ENCODE measurements at places on chromosomes 2 and 18.

GRCh38 chr2:62826953-62827675, 121.6 kb downstream of the EHBP1 start:
- no peak for DNase-seq

- no peak for DNase-seq
Observed at GRCh38 chr2:5699963-5700362, 7.8 kb downstream of the SOX11 start.

DNA sequence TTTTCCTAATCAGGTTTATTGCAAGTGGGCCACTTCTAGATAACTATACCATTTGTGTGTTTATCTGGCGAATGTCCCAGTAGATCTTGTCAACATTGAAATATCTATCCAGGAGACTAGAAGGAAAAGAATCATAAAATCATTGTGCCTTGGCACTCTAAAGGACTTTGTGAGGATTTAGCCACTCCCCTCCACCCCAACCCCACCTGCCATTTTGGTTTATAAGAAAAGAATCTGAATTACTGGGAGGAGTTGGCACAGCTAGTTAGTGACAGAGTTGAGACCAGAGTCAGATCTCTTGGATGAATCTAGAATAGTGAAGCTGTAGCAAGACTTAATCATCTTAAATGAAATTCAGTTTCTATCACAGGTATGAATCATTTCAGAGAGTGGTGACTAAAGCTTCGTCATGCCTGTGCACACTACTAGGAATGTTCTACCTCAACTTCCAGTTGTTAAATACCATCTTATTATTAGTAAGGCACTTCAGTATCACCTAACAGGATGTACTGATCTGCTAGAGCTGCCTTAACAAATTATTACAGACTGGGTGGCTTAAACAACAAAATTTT, 212.7 kb upstream of the SLC14A2 start:
- no peak for DNase-seq

DNA sequence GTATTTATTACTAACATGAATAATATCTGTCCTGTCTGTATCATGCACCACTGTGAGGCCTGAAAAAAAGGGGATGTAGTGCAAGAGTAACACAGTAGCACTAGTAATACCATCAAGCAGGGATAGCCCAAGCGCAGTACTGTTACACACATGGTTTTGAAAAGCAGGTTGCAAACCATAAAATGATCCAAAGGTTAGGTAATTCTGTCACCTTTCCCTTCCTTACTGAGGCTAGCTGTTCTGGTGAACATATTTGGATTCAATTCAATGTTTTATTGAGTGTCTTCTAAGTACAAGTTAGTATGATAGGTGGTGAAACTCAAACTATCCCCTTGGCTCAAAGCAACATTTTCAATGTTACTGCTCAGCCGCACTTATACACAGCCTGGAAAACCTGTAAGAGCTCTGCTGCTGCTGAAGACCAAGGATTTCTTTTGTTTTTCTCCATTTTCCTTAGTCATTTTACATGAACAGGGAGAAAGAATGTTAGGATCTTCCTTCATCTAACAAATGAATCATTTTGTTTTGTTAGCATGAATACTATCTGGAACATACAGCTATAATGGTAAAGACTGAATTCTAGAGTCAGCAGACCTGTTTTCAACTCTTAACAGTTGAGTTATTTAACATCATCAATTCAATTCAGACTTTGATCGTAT, 102.5 kb upstream of the ITPRID2 start:
- DNase-seq: no peak

DNA sequence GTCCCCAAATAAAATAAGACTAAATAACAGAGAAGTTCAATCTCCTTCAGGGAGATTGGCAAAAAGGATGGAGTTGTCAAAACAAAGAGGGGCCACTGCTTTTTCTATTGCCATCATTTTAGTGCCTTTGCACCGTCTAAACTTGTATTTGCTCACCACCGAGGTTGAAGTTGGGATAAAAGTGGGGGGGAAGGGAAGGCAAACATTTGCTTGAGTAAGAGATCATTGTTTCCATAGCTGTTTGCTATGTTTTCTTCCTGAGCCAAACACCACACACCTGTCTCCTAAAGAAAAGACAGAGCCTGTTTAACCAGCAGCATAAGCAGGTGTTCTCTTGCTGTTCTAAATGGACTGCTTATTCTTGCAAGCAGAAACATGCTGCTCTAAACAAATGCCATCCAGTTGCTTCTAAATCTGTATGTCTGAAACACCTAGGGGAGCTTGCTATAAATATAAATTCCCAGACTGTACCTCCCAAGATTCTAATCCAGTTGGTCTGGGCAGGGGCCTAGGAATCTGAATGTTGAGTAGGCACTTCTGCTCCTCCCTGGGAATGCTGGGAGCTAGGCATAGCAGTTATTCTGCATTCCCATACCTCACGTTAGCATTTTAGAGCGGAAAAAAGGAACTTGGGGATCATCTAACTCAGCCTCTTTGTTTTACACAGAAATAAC, 179.4 kb upstream of the ARL4C start:
- DNase-seq: no peak

GRCh38 chr2:101882769-101883307, 108.9 kb upstream of the IL1R2 start:
- no peak for DNase-seq

- no peak for DNase-seq
Observed at GRCh38 chr2:96591054-96591453, 47.1 kb downstream of the KANSL3 start.

DNA sequence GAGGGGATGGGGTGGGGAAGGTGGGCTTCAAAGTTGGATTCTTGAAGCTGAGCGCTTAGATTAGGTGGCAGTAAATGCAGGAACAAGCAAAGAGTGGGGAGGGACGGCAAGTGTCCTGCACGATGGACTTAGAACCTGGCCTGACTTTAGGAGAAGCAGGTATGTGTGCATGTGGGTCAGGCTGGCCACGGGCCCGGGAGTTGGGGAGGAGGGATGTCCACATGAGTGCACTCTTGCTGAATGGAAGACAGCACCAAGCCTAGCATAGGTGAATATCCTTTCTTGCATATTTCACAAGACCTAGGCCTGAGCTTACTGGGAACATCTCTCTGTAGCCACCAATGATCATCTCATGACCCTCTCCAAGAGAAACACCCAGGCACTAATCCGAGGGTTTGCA, 96.1 kb downstream of the DDX1 start:
- no peak for DNase-seq

DNA sequence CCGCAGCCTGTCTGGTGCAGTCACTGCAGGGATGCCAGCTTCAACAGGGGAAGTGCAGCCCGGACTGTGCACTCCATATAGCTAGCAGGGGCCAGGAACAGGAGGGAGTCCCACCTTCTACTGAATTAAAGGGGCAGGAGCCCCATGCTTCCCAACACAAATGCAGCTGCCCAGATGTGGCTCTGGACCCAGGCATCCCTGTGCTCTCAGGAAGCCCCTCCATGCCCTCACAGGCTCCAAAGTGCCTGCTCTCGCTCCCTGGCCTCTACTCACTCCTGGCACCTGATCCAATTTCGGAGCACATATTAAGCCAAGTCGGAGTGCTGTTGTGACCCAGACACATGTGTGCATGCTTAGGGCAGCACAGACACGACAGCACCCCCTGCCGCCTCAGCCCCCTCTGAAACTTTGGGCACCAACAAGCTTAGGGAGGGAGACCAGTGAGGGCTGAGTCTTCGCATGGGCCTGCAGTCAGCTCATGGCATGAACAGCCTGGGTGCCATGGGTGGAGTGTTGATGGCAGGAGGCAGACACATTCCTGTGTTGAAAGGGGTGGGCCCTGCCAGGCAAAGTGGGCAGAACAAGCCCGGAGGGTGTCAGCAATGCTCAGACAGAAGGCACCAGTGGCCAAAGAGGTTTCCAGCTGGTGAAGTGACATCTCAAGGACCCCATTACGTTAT, 83.5 kb downstream of the ZNF804A start:
- DNase-seq: no peak

DNA sequence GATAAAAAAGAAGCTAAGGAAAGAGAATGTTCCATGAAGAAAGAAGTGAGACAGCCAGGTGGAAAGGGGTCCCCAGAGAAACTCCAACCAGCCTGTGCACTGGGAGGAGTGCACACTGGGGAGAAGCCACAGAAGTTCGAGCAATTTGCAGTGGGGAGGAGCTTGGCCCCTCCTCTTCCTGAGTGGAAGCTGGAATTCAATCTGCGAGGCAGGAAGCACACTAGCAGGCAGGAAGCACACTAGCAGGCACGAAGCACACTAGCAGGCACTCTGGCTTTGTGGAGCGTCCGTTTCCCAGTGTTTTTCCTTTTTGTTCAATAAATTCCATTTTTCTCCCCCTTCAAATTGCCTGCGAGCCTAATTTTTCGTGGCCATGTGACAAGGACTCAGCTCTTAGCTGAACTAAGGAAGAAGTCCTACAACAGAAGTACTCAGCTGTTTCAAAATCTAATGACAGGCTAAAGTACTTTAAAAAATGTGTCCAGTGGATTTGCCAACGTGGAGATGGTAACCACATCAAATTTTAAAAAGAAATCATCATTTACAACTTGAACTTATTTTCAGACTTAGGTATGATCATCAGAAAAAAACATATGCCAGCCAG, 21.4 kb upstream of the SPIRE1 start:
- no peak for DNase-seq

GRCh38 chr2:47051562-47051961, 103.5 kb downstream of the STPG4 start:
- no peak for DNase-seq

DNA sequence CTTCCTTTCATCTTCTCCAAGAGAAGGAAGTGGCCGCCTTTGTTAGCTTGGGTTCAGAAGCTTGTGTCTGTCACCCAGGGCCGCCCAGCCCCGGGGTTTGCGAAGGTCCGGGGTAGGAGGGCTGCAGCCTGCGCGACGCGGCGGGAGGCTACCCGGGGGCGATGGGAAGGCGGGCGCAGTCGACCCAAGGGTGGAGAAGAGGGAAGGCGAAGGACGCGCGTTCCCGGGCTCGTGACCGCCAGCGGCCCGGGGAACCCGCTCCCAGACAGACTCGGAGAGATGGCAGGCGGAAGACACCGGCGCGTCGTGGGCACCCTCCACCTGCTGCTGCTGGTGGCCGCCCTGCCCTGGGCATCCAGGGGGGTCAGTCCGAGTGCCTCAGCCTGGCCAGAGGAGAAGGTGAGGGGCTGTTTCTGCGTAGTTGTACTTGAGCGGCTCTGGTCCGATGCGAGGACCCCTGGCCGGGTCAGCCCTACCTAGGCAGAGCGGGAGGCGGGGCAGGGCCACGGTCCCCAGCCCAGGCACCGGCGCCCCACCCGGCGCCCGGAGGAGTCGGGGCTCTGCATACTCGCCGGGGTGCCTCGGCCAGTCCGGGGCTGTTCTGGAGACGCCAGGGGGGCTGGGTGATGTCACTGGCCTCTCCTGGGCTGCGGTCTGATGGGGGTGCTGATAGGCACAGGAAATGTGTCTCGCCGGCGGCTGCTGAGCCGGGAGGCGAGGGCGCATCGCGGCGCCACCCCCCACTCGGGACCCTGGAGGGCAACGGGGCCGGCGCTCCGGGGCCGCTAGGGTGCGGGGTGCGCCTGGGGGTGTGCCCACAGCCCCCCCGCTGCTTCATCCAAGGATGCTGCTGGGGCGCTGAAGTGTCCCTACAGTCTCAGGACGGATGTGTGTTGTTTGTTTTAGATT, at the start of gene QPCT:
QPCT (plus strand) TSS at position 178 of the 909 bp plus-strand sequence; CDS start at position 280, 102 bp downstream.
- no peak for DNase-seq

- no peak for DNase-seq
Observed at GRCh38 chr2:240383871-240384700, 51.4 kb upstream of the GPC1 start.

GRCh38 chr2:101474731-101475384, at the start of gene RFX8:
Gene RFX8 (minus strand): TSS chr2:101475112. CDS start chr2:101466848, 8,264 bp downstream.
- DNase-seq: no peak

- no peak for DNase-seq
Observed at GRCh38 chr2:112666761-112667122, 21.0 kb downstream of the SLC20A1 start.

DNA sequence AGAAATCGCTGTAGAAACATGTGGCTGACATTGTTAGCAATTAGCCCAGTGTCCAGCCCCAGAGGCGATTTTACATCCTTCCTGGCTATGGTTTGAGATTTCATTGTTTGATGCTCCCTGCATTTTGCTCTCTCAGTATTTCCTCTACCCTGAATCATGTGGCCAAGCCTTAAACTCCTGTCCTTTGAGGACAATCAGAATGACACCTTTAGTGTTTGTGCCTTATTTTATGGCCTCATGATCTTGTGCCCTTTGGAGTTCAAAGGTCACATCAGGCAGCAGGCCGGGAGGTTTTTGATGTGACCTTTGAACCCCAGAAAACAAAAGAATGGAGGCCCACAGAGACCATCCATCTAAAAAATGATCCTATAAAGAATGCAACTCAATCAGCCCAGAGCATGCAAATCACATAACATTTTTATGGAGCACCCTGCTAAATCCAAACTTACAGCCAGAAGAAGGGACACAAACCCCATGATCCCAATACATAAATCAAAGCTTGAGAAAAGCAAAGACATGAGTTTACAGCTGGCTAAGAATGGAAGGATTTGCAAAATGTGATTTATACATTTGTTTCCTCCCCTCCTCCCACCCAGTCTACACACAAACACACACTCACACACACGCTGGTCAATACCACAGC, 52.5 kb downstream of the FECH start:
- DNase-seq: no peak

GRCh38 chr2:164438490-164439205, 182.6 kb downstream of the GRB14 start:
- DNase-seq: no peak

GRCh38 chr2:191486584-191487320, 191.2 kb upstream of the NABP1 start:
- DNase-seq: no peak

GRCh38 chr18:70931942-70932814, 643.3 kb downstream of the SOCS6 start:
- DNase-seq: no peak

- DNase-seq: no peak
Observed at GRCh38 chr18:69518989-69519388, 118.3 kb downstream of the DOK6 start.

GRCh38 chr2:88442473-88442872, 10.0 kb downstream of the FOXI3 start:
- no peak for DNase-seq

GRCh38 chr2:232350804-232351685, 27.5 kb upstream of the ALPP start:
- no peak for DNase-seq

- no peak for DNase-seq
Observed at GRCh38 chr2:97911206-97911921, 84.4 kb downstream of the TMEM131 start.

- no peak for DNase-seq
Observed at GRCh38 chr2:11022591-11023273, 111.0 kb downstream of the KCNF1 start.

- no peak for DNase-seq
Observed at GRCh38 chr2:66762761-66763160, 327.8 kb downstream of the MEIS1 start.

GRCh38 chr2:190355968-190356644, 12.7 kb downstream of the INPP1 start:
- DNase-seq: no peak

- DNase-seq: no peak
Observed at GRCh38 chr2:197386242-197386641, 48.6 kb downstream of the SF3B1 start.

DNA sequence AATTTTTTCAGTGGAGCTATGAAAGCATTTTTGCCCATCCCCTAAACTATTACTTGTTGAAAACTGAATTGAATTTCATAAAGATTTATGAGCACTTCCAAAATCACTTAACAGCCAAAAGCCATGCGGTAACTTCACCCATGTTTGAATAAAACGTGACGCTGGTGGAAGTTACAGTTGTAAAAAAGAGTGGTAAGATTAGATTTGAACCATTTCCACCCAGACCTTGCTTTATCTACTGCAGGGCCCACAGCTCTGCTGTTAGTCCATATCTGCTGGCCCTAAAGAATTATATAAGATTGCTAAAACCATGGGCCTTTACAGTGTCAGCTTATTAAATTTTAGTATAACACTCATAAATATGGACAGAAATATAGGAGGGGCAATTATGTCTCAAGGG, 15.5 kb upstream of the ITGA4 start:
- no peak for DNase-seq
